Liver (tissue), 10 donors: ENCODE measurements at places on chromosomes 3 and 15.

DNA sequence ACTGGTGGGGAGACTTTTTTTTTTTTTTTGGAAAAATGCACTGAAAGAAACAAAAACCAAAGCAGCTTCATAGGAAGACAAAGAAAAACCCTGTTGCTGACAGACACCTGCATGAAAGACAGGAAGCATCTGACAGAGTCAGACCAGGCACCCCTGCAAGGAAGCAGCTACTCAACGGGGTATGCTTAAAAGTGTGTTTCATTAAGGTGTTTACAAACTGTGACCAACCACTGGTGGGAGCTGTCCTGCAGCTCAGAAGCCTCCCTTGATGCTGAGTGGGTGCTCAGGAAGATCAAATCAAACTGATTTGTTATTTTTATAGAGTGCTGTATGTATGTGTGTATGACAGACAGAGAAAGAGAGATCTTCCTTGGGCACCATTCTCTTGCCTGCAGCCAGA, 34.7 kb upstream of the AGBL1 start:
- no peak for DNase-seq

GRCh38 chr3:125437631-125438435, 62.7 kb upstream of the ZNF148 start:
- peak; percentile 80 for DNase-seq

- no peak for DNase-seq
Measured at GRCh38 chr3:45932112-45932511, 11.2 kb upstream of the CXCR6 start.

- no peak for DNase-seq
Measured at GRCh38 chr15:99097441-99098410, 7.2 kb upstream of the SYNM start.

GRCh38 chr3:148230473-148230872, 467.2 kb upstream of the AGTR1 start:
- DNase-seq, result no peak

GRCh38 chr3:136783708-136784191, 31.6 kb upstream of the STAG1 start:
- no peak for DNase-seq
